Left hindlimb (tissue), 1 donor: ENCODE measurements at places on chromosomes 12 and 14.

GRCh38 chr14:94995551-94995950 is 161.8 kb downstream of the DICER1 start:
- DNase-seq, result no peak

- no peak for DNase-seq
Observed at GRCh38 chr14:22176957-22177356, 412.1 kb downstream of the DAD1 start.

DNA sequence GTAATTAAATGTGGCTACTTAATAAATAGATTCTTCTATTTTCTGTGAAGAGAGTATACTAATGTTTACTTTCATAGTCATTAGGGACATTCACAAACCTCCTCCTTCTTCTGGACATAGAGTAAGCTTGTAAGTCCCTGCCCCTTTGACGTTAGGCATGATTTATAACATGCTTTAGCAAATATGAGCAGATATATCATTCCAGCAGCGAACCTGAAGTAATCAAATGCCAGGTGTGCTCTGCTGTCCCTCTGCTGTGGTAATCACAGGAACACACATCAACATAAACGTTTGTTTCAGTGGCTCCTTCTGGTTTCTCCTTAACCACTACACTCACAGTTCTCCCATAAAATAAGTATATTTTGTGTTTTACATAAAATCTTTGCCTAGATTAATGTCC is 961.8 kb downstream of the FLRT2 start:
- no peak for DNase-seq

DNA sequence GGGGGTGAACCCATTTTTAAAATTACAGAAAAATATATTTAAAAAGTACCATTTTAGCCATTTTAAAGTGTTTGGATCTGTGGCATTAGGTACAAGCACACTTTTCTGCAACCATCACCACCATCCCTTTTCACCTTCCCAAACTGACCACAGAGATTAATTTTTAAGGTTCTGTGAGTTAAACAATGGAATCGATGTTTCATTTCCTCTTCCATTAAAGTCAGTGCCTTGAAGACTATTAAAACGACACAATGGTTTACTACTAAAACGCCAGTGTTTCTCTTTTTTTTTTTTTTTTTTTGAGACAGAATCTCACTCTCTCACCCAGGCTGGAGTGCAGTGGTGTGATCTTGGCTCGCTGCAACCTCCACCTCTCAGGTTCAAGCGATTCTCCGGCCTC is 78.1 kb upstream of the GPR68 start:
- DNase-seq, result no peak

DNA sequence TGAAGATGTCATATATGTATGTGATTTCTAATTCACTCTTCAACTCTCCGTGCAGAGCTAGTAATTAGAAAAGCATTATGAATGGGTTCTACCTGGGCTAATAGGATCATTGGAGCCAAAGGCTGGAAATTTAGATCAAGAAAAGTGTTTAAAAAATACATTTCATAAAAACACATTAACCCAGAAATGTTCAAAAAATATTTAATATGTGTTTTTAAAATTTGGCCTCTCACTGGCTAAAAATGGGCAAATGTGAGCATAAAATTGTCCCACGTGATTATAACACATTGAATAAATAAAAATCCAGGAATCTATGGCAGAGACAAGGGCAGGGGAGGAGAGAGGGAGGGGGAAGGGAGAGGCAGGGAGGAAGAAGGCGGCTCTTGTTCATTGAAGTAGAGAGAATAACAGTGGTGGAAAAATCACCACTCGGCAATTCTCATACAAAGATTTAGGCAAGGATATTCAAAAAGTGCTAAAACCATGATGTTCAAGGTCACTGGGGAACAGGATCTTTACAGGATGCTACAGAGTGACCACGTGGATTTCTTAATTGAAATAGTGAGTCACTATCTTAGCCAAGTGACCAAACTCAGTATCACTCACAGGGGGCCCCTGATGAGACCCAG is 38.8 kb downstream of the FBXO21 start:
- DNase-seq, result no peak

DNA sequence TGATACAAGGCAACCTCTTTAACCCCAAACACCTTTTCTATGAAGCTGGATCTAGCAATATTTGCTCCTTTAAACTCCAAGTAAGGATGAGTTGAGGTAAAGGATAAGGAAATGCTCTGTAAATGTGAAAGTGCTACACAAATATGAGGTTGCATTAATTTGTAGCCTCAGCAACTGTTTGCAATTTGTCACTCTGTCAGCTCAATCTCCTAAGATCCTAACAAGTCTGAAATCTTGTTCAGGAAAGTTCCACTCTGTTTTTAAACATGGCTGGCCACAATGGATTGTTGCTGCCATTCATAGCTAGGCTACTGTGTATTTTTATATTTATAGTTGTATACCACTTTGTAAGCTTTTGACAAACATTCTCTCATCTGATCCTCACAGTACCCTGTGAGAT is 51.3 kb downstream of the SCN8A start:
- DNase-seq, result no peak

GRCh38 chr12:64678835-64679234 is 68.5 kb downstream of the RASSF3 start:
- DNase-seq, result no peak

DNA sequence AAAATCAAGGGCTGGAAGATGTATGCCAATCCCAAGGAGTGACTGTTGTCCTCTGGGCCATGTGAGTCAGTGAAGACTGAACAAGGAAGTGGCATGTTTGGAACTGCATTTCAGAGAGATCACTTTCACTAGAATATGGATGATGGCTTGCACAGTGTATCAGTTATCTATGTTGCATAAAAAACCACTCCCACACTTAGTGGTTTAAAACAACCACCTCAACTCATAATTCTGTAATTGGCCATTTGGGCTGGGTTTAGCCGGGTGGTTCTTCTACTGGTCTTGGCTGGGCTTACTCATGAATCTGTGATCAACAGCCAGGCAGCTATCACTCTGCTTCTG is 15.4 kb downstream of the BDKRB1 start:
- DNase-seq, result no peak

- DNase-seq, result no peak
Observed at GRCh38 chr14:98501836-98502235, 770.2 kb downstream of the BCL11B start.

DNA sequence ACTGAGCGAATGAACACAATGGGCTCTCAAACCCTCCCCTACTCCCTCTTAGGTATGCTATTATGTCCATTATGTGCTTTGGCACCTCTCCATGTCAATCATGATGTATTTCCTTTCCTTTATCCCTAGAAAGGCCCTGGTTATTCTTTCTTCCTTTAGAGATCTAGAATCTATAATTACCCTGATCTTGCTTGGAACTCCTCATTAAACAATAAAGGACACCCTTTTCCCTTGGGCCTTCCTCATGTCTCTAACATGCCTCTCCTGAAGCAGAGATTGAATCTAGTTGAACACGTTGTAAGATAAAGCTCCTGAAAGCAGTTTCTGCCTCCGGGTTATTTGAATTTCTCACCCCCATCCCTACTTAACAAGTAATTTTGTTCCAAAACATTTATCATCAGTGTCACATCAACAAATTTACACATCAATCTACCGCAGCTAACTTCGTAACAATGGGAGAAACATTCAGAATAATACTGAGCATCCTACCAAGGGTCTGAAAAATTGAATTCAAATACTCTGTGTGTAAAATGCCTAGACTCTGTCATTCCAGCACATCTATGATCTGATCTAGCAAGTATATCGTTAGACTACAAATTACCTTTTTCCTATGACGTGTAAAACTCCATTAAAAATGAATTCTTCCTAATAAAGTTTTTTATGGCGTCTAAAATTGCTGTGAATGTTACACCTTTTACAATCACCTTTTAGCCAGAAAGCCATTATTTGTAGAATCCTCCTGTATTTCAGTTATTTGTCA is 5.4 kb downstream of the USP44 start:
- DNase-seq, result no peak

DNA sequence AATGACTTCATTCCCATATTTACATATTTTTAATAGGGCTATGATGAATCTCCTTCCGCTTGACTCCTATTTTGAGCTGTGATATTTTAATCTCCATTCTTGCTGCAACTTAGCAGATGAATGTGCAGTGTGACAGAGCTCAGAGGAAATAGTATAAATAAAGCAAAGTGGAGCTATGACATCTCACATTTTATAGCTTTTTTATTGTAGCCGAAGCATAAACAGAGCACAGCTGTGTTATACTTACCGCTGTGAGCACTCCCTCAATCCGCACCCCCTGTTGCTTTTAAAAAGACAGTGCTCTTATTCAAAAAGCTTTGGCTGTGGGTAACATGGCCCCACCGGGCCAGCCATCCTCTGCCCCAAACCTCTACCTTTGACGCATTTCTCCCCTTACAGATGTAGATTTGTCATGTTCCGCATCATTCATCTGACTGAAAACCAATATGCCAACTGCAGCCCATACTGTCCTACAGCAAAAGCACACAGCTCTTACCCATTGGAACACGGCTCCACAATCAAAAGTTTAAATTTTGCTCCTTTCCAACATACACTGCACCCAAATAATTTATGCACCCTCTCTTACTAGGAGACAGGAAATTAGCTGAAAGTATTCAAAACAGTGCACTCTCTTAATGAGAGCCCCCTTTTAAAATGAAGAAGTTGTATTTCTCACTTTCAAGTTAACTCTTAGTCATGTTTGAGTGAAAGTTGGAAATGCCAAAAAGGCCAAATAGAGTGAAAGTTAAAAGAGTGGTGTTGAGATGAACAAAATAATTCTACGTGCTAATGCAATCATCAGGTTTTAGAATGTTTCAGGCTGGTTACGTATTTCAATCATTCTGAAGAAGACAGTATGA is 429.3 kb upstream of the SOX5 start:
- DNase-seq, result no peak

DNA sequence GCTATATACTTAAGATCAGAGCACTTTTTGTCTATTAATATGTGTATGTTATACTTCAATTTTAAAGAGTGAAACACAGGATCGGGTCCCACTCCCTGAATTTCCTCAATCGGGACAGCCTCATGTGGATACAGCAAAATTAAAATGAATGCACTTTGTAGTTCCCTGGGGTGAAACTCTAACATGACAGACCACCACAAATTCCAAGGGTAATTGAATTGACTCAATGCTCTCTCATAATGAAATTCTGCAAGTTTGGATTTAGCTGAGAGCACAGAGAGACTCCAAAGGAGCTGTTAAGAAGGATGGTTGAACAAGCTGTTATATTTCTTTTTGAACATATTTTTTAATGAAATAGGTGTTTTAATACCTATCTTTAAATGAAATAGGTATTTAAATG is 413.6 kb downstream of the GXYLT1 start:
- no peak for DNase-seq

DNA sequence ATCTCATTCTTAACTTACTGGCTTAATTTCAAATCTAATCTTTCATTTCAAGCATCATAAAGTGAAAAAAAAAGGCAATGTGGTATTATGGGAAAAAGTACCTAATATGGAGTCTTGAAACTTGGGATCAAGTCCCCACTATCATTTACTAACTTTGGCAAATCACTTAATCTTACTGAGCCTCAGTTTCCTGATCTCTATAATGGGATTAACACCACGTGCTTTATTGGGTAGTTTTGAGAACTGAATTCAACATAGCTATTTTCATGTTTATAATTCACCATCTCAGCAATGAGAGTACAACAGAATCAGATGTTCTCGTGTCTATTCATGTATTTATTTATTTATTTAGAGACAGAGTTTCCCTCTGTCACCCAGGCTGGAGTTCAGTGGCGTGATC is 78.3 kb downstream of the NTN4 start:
- no peak for DNase-seq

GRCh38 chr12:43337571-43338444 is 214.2 kb downstream of the ADAMTS20 start:
- DNase-seq, result no peak

GRCh38 chr12:131366261-131366871 is 344.5 kb upstream of the SFSWAP start:
- no peak for DNase-seq

GRCh38 chr12:121838126-121838525 is 20.5 kb downstream of the HPD start:
- DNase-seq, result no peak

DNA sequence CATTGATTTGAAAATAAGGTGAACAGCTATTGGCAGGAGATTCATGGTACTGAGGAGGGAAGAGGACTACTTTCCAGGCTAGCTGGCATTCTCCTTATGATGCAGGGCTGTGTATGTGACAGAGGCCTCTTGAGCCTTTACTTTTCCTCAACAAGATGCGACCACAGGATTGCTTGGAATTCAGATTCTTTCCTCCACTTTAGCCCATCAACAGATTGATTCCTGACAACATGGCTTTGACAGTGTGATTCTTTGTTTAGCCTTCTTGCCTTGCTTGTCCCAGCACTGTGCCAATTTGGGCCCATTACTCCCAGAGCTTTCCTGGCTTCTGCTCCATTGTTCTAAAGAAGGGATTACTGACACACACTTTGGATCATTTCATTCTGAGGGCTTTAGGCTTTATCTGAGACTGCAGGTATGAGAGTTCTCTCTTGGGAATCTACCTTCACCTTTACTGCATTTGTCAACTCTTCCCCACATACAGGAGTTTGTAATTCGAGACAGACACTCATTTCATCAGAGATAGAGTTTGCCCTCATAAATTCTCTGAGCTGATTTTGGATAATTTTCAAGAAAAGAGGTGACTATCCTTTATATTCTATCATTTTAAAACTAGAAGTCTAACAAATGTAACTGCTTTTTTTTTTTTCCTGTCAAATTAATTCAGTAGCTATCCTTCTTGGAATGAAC is 206.4 kb upstream of the GZMB start:
- DNase-seq, result no peak

DNA sequence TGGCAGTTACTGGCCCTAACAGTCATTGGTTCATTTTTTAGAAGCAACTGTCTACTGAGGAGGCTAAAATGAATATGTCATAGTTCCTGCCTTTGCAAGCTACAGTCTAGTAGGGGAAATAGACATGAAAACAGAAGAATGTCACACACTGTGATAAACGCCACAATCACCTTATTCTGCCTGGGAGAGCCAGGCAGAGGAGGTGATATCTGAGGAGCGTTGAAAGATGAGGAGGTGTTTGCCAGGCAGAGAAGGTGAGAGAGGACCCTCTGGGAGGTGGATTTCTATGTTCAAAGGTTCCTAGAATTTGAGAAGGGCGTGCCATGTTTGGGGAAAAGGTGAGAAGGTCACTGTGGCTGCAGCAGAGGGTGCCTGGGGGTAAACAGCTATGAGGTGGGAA is 185.7 kb downstream of the PAX9 start:
- no peak for DNase-seq
